CD4-positive, alpha-beta T cell treated with Interleukin-17A for 4 hours (primary cell): ENCODE measurements at places on chromosomes 1 and 21.

DNA sequence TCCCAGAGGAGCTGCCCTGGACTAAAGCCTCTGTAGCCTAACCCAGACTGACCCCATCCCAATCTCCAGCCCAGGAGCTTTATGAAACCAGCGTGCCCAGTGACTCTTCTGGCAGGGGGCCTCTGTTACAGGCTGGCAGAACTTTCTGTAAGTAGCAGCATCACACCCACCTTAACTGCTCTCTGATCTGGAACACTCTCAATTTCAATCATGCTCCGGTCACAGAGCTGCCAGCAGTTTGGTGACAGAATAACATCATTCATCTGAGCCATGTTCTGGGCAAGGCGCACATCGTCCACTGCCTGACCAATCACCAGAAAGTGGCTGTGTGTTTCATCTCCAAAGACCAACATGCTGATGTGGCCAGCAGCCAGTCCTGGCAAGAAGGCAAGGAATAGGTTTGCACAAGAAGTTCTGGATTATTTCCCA lies 14.7 kb downstream of the ADCY10 start:
- no peak for DNase-seq

DNA sequence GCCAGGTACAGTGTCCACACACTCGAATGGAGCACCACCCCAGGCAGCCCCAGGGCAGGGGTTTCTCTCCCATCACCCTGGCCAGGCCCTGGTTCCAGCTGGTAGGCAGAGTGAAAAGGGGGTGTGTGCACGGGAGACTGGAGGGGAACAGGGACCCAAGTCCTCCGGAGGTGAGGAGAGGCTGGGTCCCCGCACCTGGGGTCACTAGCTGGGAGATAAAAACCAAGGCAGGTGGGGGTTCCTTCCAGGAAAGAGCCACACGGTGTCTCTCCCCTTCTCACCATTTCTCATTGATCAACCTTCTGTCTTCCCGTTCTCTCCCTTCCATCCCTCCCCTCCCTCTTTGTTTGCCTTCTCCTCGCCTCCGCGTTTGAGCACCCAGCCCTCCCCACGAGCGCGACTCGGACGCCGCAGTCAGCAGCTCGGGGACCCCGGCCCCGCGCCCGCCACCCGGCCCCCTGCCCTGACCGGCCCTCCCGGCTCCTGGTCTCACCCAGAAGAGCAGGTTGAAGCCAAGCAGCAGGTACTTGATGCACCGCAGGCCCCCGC lies 358 bp downstream of the TSPAN2 start:
- DNase-seq: no peak

DNA sequence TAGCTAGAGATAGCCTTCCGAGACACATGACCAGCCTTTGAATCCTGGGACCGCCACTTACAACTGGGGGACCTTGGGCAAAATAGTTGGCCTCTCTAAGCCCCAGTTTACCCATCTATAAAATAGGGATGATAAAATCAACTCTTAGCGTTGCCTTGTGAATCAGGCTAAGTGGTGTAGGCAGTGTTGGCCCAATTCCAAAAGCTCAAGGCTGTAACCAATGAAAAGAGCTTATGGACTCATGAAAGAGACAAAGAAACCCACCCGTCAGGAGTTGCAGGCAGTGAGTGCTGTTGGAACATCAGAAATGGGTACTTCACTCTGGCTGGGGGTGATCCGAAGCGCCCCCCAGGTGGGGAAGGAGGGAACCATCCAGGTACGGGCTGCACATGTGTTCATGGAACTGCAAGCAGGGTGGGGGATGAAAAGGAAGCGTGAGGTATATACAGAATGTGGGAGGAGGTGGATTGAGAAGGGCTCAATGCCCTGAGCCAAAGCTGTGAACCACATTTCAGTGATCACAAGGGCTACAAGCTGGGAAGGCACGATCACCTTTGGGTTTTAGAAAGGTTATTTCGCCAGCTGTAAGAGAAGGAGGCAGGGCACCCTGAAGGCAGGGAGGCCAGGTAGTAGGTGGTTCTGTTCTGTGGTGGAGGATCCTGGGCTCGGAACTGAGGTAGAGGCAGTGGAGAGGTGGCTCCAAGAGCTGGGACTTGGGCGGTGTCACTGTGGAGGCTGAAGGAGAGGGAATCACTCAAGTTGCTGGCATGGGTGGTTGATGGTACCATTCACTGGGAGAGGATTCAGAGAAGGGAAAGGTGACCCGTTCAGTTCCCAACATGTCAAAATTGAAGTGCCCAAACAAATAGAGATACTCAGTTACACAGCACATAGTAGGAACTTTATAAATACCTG lies 11.4 kb upstream of the KIAA1614 start:
- no peak for DNase-seq

DNA sequence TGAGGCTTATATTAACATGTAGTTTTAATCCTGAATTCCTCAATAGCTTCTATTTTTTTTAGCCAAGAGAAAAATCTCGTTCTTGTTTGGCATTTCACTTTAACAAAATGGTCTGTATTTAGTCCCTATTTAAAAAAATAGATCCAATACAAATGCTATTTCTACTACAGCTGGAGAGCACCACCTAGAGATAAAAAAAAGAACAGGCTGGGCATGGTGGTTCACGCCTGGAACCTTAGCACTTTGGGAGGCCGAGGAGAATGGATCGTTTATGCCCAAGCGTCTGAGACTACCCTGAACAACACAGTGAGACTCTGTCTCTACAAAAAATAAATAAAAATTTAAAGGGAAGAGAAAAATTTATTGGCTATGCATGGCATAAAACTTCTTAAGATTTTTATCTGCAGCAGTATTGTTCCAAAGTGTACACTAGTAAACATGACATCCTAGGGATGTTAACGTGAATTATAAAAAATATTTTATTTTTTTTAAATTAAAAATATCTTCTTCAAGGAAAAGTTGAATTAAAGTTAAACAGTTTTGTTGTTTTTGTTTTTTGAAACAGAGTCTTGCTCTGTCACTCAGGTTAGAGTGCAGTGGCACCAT lies 4.4 kb downstream of the ST7L start:
- peak; percentile 23 for DNase-seq

DNA sequence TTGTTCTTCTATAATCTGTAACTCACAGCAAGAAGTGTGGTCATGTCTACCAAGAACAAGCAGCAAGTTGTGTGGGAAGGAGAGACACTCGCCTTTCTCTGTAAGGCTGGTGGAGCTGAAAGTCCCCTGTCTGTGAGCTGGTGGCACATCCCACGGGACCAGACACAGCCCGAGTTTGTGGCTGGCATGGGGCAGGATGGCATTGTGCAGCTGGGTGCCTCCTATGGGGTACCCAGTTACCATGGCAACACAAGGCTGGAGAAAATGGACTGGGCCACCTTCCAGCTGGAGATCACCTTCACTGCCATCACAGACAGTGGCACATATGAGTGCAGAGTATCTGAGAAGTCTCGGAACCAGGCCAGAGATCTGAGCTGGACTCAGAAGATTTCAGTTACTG lies 15.5 kb downstream of the CD101 start:
- DNase-seq: no peak

DNA sequence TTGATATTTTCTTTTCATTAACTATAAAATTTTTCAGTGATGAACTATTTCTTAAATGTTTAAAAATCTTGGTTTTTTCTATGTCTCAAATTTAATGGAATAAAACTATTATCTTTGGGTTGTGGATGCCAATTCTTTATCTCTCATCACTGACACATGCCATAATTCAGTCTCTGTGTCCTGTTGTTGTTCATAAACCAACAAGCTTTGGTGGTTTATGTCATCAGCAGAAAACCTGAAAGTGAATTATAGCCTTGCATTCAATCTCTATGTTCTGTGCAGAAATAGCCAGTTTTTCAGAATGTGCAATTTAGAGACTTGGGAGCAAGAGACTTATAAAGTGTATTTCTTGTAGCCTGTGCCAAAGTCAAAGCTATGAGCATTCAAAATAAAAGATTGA lies 462.6 kb upstream of the ADGRL4 start:
- DNase-seq: no peak
